ENCODE measurements at places on chromosomes 1 and 21.

GRCh38 chr1:114269539-114269938, 115.9 kb upstream of the SYT6 start:
- DNase-seq, result no peak

DNA sequence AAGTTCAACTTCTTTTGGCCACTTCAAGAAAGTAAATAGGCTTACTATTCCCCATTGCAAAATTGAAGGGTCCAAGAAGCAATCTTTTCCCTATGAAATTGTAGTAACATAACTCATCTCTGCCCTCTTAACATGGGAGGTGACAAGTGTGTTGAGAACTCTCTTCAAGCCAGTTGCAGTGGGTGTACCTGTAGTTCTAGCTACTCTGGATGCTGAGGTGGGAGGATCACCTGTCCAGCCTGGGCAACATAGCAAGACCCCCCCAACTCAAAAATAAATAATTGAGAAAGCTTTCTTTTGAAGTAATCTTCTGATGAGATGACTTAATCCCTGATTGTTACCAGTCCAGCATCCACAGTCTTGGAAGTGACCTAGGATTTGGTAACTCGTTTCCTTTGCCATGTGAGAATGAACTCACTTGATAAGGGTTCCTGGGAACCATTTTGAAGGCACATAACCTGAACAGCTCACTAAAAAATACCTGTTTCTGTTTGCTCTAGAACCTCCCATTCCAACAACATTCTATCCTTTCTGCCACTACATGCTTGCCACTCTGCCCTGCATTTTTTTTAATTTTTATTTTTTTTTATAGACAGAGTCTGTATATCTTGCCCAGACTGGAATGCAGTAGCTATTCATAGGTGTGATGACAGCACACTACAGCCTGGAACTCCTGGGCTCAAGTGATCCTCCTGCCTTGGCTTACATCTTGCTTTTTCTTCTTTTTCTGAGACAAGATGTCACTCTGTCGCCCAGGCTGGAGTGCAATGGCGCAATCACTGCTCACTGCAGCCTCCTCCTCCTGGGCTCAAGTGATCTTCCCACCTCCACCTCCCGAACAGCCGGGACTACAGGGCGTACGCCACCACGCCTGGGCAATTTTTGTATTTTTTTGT, 1.4 kb upstream of the IPO9 start:
- no peak for DNase-seq

DNA sequence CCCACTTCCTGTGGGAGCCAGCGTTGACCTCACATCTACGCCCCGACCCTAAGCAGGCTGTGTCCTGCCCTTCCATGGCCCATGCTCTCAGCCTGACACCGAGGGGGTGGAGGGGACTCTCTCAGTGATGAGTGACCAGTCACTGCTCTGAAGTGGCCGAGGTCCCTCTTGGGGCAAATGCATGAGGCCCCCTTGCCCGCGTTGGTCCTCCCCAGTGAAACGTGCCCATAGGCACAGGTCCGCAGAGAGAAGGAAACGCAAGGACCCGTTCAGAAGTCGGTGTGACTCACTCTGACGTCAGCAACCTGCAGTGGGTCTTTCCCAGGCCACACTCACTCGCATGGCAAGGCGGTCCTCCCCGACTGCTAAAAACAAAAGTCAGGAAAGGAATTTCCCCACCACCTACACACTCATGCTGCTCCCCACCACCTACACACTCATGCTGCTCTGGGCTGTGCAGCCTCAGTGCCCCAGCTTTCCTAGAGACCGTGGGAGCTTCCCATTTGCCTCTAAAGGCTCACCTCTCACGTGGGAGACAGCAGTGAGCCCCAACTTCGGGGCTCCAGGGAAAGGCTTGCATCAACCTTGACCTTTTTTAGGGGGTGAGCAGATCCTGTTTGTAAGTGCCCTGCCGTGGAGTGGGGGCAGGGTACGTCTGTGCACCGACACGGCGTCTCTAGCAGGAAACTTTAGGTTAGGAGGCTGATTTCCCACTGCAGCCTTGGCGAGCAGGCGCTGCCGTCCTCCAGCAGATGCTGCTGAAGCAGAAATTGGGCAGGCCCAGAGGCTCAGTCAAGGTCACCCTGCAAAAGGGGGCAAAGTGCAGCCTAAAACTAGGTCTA, 11.4 kb downstream of the UBASH3A start:
- DNase-seq, result peak; percentile 87

GRCh38 chr1:93907718-93908117, 1.5 kb downstream of the GCLM start:
- no peak for DNase-seq

DNA sequence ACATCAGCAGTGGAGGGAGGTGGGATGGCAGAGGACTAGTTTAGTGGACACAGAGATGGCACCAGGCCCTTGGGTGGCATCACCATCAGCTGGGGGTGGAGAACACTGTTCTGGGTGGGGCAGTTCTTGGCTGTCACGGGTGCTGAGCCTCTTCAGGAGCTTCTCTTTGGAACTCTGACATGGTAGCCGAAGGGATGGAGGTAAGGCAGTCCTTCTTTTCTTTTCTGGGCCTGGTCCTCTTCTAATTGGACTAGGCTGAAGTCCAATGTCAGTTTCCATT, 8.3 kb upstream of the MEF2D start:
- no peak for DNase-seq

DNA sequence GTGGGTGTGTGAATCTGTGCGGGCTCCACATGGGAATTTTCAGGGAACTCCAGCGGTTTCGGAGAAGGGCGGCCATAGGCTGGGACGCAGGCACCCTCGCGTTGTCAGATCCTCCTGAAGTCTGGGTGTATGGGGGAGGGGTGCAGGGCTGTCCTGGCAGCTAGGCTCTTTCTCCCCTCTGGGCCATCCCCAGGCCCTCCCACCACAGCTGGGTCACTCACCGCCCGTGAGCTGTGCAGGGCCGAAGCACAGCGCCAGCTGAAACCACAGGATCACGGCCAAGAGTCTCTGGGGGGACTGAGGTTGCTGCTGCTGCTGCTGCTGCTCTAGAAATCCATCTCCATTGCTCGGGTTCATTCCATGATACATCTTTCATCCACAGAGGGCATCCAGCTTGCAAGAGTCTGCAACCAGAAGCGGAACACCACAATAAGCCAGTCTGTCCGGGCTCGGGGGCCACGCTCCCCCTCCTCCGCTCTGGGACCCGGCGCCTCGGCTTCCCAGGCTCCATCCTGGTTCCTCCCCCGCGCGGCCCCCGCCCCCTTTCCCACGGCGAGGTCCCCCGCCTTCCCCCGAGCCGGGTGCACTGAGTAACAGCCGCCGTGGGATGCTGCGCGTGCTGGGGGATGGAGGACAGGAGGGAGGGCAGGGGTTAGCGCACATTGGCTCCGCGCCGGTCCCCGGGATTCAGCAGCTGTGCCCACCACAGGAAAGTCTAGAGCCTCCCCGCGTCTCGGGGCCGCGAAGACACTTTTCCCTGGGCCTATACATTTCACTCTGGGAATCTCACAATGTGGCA, 720 bp downstream of the SUSD4 start:
- DNase-seq, result no peak

DNA sequence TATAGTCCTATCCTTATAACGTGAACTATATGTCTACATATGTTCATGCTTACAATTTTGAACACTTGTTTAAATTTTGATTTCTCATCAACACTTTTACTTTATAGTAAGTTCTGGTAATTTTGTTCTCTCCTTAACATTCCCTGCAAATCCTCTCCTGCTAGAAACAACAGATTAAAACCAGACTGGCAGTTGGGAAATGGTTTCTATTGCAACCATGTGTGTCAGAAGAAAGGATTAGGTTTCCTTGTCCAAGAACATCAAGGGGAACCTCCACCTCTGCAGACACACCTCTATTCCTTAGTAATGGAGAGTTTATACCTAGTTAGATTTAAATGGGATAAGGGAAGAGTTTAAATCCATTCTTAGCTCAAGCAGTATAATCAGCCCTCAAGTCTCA, 3.3 kb upstream of the WARS2 start:
- DNase-seq, result no peak

GRCh38 chr1:77624102-77624501, 58.4 kb downstream of the ZZZ3 start:
- no peak for DNase-seq

DNA sequence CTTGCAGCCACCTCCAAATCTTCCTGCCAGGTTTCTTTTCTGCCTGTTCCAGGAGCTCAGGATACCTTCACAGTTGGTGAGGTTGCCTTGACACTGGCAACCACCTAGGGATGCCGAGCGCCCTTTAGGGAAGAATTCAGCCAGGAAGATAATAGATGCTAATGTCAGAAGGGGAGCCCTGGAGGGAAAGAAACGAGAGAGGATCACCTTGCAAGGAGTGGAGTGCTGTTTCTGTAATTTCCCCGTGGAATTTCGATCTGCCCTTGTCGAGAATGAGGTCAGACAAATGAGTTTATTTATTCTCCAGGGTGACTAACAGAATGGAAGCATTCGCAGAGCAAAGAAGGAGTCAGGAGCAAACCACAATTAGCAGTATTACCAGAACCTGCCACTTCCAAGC, 315.8 kb upstream of the KAZN start:
- no peak for DNase-seq

DNA sequence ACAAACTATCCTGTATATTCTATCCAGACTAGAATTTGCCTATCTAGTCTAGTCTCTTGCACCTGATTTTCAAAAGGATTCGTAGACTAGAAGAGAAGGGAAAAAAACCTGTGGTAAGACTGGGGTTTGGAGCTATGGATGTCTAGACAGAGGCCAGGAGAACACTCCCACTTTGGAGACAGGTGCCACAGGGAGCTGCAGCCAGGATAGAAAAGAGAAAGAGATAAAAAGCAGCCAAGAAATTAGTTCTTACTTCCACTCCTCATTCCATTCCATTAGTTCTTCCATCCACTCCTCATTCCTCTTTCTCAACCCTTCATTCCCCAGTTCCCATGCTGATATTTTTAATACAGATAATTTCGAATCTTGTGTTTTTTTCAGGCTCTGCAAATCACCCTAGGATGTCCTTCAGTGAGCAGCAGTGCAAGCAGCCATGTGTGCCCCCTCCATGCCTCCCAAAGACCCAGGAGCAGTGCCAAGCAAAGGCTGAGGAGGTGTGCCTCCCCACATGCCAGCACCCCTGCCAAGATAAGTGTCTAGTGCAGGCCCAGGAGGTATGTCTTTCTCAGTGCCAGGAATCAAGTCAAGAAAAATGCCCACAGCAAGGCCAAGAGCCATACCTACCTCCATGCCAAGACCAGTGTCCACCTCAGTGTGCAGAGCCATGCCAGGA, 496 bp downstream of the PRR9 start:
- no peak for DNase-seq

- no peak for DNase-seq
Measured at GRCh38 chr1:44266400-44267344, 53.4 kb downstream of the DMAP1 start.

DNA sequence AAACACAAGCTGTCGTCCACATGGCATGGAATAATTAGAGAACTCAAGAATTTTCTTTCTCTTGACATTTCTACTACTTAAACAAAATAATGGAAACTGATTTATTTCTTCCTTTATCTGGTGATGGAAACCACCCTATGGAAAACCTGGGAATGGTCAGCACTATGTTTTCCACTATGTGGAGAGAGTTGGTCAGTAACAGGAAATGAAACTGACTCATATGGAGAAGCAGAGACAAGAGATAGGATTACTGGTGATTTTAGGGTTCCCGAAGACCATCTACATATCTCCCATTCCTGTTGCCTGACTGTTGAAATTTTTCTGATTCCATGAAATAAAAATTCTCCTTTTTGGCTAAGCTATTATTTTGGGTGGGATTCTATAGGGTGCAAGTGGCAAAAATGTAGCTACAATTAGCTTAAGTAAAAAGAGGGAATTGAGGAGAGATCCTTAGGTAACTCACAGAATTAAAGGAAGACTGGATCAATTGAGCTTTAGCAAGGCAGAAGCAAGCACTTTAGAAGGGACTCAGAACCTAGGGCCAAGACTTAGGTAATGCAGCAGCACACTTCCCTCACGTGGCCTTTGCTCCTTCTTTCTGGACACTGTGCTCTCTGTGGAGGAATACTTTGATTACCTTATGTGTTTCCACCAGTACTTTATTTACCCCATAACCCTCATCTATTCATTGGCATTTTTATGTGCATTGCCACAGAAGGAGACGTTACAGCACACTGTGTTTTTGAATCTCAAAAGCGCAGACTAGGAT, 89.6 kb downstream of the LEPR start:
- DNase-seq, result no peak

DNA sequence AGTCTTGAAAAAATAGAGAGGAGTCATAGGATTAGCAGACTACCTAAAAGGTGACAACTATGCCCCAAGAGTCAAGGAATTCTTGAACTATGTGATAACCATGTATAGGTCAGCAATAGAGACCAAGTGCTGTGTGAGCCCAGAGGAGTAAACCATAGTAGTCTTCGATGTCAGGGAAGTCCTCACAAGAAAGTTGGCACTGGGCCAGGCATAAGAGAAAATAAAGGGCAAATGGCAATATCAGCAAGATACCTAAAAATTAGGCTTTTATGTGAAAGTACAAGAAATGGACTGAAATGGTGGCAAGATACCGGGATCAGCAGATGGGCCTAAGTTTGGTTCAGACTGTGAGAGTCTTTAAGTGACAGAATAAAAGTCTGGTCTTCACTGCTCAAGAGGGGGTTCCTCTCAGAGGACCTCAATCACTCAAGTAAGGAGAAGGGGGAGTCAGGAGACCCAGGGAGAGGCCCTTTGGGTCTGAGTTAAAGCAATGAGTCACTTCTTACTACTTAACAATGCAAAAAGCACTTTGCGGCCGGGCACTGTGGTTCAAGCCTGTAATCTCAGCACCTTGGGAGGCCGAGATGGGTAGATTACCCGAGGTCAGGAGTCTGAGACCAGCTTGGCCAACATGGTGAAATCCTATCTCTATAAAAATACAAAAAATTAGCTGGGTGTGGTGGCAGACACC, 95.0 kb downstream of the TEX35 start:
- DNase-seq, result no peak

DNA sequence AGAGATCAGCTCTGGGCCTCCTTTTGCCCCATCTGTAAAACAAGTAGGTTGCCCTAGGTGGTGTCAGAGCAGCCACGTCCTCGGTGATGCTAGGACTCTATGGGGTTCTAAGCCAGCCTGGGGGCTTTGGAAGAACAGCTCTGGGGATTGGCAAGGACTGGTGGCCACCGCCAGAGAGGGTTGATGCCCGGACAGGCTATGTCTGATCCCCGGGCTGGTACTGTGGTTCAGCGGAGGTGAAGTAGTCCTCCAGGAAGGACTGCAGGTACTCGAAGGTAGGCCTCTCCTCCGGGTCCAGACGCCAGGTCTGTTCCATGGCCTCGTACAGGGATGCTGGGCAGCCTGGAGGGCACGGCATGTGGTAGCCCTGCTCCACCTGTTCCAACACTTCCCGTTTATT, 8.8 kb upstream of the AHDC1 start:
- DNase-seq, result no peak
